ENCODE measurements at places on chromosomes 6 and 20.

GRCh38 chr6:118353564-118353963 lies 194.5 kb upstream of the PLN start:
- DNase-seq: no peak
- no peak overlapping the region for H3K27ac ChIP-seq
- no peak overlapping the region for H3K4me3 ChIP-seq

DNA sequence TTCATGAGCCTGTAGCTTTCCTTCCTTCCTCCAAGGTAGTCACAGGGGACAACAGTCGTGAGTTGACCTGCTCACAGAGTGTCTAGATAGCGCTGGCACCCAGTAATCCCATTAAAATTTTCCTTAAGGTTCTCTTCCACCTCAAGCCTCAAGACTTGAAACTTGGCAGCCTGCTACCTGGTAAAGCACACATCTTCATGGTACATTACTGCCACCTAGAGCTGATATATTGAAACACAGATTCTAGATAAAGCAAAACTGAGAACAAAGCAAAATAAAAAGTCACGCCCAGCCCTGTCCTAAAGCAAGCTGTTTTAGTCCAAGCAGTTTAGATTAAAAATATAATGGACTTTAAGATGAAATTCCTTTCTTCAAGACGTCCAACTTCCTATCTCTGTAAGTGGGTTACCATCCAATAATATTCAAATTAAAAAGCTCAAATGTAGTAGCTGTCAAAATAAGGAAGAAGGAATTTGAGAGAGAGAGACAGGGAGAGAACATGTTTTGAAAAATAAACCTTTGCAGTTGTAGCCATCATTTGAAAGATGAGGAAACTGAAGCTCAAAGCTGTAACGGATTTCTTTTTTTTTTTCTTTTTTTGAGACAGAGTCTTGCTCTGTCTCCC lies 50.7 kb upstream of the CD83 start:
- no peak overlapping the region for H3K27ac ChIP-seq
- no peaks in the 10 kb centered on the region for H3K27me3 ChIP-seq
- H3K4me3 ChIP-seq: no peak overlapping the region
- DNase-seq: peak; percentile 23
- no peaks in the 10 kb centered on the region for H3K36me3 ChIP-seq

- no peaks in the 10 kb centered on the region for H3K27me3 ChIP-seq
- DNase-seq: no peak
- H3K36me3 ChIP-seq: no peaks in the 10 kb centered on the region
- no peaks in the 10 kb centered on the region for H3K4me1 ChIP-seq
These were observed 119.0 kb upstream of the LRFN2 start for GRCh38 chr6:40706178-40706577.

DNA sequence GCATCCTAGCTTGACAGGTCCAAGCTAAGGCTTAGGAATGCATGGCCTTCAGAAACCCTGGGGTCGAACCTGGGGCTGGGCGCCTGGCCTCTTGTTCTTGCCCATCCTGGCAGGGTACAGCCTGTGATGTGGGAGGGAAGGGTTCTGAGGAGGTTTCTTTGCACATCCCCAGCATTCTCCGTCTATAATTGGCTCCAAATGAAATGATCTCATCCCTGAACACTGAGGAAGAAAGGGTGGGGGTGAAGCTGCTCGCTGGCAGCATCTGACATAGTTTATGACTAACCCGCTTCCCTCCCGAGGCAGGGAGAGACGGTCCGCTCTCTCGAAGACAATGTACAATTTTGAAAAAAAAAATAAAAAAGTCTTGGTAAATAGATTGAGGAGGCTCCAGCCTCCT lies 67.1 kb upstream of the ZNFX1 start:
- DNase-seq: no peak
- H3K4me3 ChIP-seq: peak overlapping the region; percentile 6
- H3K4me1 ChIP-seq: no peaks in the 10 kb centered on the region
- peak overlapping the region; percentile 45 for H3K27ac ChIP-seq
- H3K36me3 ChIP-seq: no peaks in the 10 kb centered on the region

DNA sequence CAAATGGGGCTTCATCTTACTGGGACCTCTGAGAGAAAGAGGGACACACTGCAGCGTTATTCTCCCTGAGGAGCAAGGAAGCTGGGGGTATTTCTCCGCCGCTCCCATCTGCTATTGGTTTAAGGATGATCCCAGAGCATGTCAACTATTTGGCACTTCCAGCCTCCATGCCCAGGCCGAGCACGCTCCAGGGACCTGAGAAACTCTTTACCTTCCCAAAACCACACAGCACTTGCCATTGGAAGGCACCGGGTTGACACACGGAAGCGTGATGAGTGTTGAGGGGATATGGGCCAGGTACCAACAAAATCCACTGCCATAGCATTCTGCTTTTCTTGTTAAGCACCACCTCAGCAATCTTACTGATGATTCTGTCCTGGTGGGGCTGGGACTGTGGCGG lies 92.4 kb upstream of the SLC24A3 start:
- no peak overlapping the region for H3K4me3 ChIP-seq
- no peak for DNase-seq
- no peaks in the 10 kb centered on the region for H3K36me3 ChIP-seq
- no peak overlapping the region for H3K27ac ChIP-seq
- H3K4me1 ChIP-seq: no peaks in the 10 kb centered on the region

- H3K27ac ChIP-seq: peak overlapping the region; percentile 19
- DNase-seq: no peak
- no peaks in the 10 kb centered on the region for H3K4me1 ChIP-seq
- H3K27me3 ChIP-seq: no peaks in the 10 kb centered on the region
These were observed 20.9 kb downstream of the FKBP1A start for GRCh38 chr20:1371830-1372539.

DNA sequence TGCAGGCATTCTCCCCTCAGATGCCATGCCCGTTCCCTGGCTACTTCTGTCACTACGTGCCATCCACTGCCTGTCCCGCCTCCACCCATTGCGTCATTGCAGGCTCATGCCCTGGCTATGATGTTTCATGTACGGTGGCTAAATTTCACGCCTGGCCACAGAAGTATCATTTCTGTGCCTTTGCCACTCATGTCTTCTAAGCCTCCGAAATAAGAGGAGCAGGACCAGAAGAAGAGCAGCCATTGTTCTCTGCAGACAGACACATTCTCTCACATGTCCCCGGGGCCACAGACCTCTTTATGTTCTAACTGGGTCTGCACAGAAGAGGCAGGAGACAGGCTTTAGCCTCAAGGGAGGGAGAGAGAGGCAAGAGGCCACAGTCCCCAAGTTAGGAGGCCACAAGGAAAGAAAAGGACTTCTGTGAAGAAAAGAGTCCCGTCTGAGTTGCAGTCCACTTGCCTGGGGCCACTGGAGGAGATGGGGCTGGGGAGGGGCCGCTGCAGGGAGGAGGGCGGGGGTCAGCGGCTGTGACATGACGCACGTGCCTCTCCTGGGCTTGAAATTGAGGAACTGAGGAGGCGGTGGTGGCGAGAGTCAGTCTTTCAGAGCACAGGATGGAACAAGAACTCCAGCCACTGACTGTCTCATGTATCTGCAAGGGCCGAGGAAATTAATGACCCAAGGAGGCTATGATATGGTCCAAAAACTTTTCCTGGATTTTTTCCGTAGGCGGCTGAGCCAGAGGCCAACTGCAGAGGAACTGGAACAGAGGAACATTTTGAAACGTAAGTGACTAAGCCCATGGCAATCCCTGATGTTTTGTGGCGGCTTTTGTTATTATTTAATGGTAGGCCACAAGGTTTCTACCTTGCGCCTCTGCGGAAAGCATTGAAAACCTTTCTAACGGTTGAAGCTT lies 55.9 kb downstream of the TBC1D7 start:
- H3K27me3 ChIP-seq: no peaks in the 10 kb centered on the region
- H3K27ac ChIP-seq: no peak overlapping the region
- no peaks in the 10 kb centered on the region for H3K4me1 ChIP-seq
- H3K4me3 ChIP-seq: no peak overlapping the region
- DNase-seq: peak; percentile 20
- no peaks in the 10 kb centered on the region for H3K36me3 ChIP-seq

DNA sequence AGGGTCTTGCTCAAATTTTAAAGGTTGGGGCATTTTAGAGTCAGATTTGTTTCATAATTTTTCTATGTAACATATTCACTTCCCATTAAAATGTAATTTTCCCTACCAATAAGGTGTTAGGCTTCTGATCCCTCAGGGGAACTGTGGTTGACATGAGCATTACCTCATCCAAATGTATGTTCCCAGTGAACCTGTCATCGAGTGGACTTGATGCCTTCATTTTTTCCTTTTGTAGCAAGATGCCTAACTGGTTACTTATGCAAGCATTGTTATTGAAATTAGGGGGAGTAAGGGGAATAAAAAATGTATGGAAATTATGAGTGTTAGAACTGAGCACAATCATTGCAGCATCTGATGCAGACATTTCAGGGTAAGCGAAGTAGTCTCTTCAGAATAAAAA lies 360.5 kb downstream of the BCKDHB start:
- H3K36me3 ChIP-seq: no peaks in the 10 kb centered on the region
- no peaks in the 10 kb centered on the region for H3K4me1 ChIP-seq
- DNase-seq: no peak
- H3K27me3 ChIP-seq: no peaks in the 10 kb centered on the region
- no peak overlapping the region for H3K27ac ChIP-seq
- no peak overlapping the region for H3K4me3 ChIP-seq

- H3K27ac ChIP-seq: peak overlapping the region; percentile 41
- no peaks in the 10 kb centered on the region for H3K36me3 ChIP-seq
- DNase-seq: no peak
- no peak overlapping the region for H3K4me3 ChIP-seq
These were observed 75.2 kb upstream of the CD93 start for GRCh38 chr20:23161244-23161891.

DNA sequence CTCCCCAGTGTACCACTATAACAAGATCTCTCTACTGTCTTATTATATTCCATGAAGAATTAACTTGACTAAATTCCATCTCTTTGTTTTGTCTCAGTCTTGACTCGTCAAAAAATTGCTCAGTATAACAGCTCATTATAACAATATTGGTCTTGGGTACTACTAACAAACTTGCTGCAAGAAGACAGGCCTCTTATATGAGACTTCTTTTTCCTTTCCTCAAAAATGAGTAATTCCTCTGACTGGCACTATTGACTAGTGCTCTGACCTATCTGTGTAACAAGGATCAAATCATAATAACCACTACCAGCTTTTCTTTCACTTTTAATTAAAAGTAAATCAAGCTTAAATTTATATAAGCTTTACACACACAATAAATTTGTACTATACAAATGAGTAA lies 91.3 kb upstream of the THEMIS start:
- H3K4me1 ChIP-seq: no peaks in the 10 kb centered on the region
- H3K27ac ChIP-seq: no peak overlapping the region
- H3K27me3 ChIP-seq: no peaks in the 10 kb centered on the region
- H3K4me3 ChIP-seq: no peak overlapping the region
- DNase-seq: no peak

DNA sequence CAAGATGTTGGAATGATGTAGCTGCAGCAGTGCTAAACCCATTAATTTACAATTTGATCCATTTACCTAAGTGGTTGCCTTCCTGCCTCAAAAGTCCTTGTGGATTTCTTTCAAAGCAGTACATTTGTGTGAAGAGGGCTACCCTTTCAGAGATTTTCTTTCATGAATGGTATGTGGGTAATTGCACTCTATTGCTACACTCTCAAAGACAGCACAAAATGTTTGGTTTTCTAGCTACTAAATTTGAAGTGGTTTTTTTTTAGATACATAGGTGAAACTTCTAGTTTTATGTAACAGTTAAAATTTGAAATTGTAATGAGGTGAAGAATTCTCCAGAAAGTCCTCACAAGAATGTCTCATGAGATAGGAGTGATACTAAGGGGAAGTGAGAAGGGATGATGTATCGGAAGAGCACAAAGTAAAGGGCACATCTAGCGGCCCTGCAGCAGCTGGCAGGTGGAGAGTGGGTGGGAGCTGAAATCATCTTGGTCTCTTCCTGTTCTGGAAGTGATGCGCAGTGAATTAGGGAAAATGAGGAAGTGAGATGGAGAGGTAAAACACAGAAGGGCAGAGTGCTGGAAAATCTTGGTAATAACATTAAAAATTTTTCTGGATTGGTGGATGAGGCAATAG lies 236.8 kb upstream of the MAN1A1 start:
- no peak overlapping the region for H3K27ac ChIP-seq
- H3K27me3 ChIP-seq: no peaks in the 10 kb centered on the region
- no peak for DNase-seq
- H3K4me3 ChIP-seq: no peak overlapping the region
- no peaks in the 10 kb centered on the region for H3K4me1 ChIP-seq

DNA sequence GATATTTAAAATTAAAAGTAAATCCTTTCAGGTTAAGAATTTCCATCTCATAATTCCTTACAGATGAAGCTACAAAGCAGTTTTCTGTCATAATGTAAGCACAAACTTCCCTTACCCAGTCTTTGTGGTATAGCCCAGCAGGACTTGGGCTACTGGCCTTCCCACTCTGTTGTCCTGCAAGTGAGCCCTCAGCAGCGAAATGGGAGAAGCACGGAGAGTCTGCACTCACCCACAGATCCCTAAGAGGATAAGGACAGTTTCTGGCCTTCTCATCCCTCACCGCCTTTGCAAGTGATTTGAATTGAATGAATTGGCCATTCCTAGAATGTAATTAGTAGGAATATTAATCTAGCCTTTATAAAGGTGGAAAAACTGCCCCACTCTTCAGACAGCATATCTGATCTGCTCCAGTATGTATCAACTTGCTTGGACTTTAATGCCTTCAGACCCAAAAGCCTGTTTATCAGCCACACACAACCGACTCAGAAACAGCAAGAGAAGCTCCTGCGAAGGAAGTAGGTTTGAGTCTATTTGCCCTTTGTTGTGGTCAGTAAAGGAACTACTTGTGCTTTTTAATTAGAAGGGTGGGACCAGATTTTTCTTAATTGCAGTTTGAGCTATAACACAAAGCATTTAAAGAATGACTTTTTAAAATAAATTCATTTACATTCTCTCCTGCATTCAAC lies 29.9 kb upstream of the PRDM1 start:
- H3K36me3 ChIP-seq: no peaks in the 10 kb centered on the region
- no peak for DNase-seq
- no peaks in the 10 kb centered on the region for H3K27me3 ChIP-seq
- no peak overlapping the region for H3K4me3 ChIP-seq
- H3K27ac ChIP-seq: no peak overlapping the region

DNA sequence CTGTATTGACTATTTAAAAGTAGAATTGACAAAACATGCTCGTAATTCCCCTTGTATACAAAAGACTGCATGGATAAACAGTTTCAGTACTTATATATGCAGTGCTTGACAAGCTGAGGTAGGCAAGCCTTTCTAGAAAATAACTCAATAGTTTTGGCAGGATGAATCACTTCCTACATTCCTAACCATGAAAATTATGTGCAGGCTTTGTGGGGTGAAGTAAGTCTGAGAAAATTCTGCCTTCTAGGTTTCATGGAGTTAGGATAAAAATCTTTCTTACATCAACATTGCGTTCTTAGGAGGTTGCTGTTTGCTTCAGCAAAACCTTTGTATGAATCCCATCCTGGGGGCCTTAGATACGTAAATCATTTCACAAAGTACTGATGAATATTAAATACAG lies 801.4 kb upstream of the EYS start:
- H3K27me3 ChIP-seq: no peaks in the 10 kb centered on the region
- H3K27ac ChIP-seq: no peak overlapping the region

GRCh38 chr6:149593408-149593807 lies 27.2 kb downstream of the GINM1 start:
- peaks cover 9% of the 10 kb centered on the region for H3K36me3 ChIP-seq
- no peak overlapping the region for H3K4me3 ChIP-seq
- no peak overlapping the region for H3K27ac ChIP-seq
- H3K4me1 ChIP-seq: no peaks in the 10 kb centered on the region
- DNase-seq: no peak

GRCh38 chr6:120384671-120385070 lies 949.6 kb downstream of the TBC1D32 start:
- H3K36me3 ChIP-seq: no peaks in the 10 kb centered on the region
- no peak overlapping the region for H3K27ac ChIP-seq
- no peak overlapping the region for H3K4me3 ChIP-seq
- H3K4me1 ChIP-seq: no peaks in the 10 kb centered on the region

GRCh38 chr6:158567152-158567551 lies 7.3 kb downstream of the TMEM181 start:
- DNase-seq: no peak
- no peaks in the 10 kb centered on the region for H3K4me1 ChIP-seq
- H3K36me3 ChIP-seq: no peaks in the 10 kb centered on the region
- H3K4me3 ChIP-seq: no peak overlapping the region

Measured in breast epithelium (tissue), 4 donors.